Stimulated activated CD4-positive, alpha-beta T cell treated with anti-CD3 and anti-CD28 coated beads, Interleukin-1b, Interleukin-23, amount 100 ng/mL, for 1 hour (primary cell): ENCODE measurements at places on chromosomes 1 and 21.

DNA sequence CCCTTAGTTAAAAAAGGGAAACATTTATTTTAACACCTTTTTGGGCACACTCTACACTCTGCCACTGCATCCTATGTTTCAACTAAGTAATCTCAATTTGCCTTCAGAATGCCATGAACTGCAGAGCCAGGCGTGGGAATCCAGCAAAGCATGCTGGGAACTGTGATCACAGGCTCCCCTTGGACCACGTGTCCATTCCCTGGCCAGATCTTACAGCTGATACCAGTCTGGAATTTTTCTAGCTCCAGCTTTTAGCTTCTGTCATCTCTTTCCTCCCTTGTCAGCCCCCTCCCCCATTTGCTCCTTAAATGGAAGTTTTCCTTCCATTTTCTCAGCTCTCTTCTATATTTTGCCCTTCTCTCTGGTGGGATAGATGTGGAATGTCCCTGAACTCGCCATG is 29.4 kb downstream of the RCSD1 start:
- DNase-seq, result no peak

GRCh38 chr21:45365608-45366241 is 39.2 kb upstream of the COL18A1 start:
- DNase-seq, result no peak

GRCh38 chr1:116434849-116435248 is 61.8 kb downstream of the ATP1A1 start:
- DNase-seq, result no peak

- peak; percentile 31 for DNase-seq
These were observed 67.3 kb upstream of the CNTN2 start for GRCh38 chr1:204975568-204976235.

DNA sequence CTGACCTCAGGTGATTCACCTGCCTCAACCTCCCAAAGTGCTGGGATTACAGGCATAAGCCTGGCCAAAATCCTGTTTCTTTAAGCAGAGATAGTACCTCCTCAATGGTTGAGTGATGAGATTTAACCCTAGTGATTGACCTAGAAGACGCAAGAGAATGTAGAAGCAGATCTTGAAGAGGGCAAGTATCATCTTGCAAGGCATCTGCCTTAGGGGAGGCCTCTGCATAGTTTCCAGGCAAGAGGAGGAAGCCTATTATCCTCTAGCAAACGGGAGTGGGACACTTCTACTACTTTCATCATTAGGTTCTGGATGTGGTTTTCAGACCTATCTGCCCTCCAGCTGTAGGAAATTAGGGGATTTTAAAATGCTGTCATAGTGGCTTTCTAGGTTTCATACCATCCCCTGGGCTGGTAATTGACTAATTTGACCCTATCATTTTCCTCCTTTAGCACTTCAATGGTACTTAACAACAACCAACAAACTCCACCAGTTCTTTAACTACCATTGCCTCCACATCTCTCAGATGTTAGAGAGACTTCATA is 10.0 kb upstream of the TRIM62 start:
- DNase-seq, result no peak

- no peak for DNase-seq
These were observed 200.8 kb upstream of the TMEM51 start for GRCh38 chr1:14952626-14953314.

DNA sequence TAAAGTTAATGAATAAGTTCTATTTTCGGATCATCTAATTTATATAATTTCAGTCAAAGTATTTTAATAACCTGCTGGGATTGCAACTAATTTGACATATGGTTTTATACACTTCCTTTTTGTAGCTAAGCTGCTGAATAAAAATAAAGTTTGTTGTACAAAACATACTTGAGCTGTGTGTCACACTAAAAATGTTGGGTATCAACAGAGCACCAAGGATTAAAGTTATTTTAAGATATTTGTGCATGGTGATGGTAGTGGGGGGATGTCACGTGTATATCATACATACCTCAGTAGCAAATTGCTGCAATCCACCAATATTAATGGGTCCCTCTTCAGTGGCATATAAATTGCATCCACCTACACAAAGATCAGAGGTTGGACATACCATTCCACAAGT is 199.6 kb downstream of the DPYD start:
- DNase-seq, result no peak

GRCh38 chr1:90748668-90749067 is 31.6 kb upstream of the BARHL2 start:
- no peak for DNase-seq

- no peak for DNase-seq
These were observed 49.4 kb downstream of the LEPR start for GRCh38 chr1:65469889-65470340.

GRCh38 chr1:30451532-30452125 is 271.8 kb downstream of the MATN1 start:
- DNase-seq, result no peak

- no peak for DNase-seq
These were observed 140.1 kb upstream of the NFIA start for GRCh38 chr1:60942291-60942690.

GRCh38 chr21:14817311-14817710 is 247.5 kb downstream of the NRIP1 start:
- DNase-seq, result no peak

GRCh38 chr1:79662596-79662995 is 656.1 kb upstream of the ADGRL4 start:
- DNase-seq, result no peak

DNA sequence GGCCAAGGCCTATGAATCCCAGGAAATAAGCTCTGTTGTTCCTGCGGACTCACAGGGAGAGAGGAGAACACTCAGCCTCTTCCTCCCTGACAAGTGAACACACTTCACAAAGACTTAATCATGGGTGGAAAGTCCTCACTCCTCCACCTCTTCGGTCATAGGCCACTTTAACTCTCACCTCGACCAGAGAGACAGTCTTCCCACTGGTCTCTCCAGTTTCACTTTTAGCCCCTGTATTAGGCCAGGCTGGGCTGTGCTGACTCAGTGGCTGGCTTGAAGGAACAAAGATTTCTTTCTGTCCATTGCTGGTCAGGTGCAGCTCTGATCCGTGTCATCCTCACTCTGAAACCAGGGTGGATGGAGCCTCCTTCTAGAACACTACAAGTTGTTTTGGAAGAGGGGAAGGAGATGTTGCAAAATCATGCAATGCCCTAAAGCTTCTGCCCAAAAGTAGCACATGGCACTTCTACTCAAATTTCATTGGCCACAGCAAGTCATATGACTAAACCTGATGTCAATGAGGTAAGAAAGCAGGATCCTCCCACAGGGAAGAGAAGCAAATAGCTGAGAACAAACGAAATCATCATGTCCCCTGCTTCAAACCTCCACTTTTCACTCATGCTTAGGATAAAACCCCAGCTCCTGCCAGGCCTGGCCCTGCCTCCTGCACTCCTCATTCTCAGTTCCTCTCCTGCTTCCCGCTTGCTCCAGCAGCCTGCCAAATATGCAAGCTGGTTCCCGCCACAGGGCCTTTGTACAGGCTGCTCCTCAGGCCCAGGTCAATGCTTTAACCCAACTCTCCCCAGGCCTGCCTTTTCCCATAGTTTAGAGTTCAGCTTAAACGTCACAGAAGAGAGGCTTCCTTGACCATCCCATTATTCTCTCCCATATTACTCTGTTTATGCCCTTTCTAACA is 150.5 kb upstream of the RUNX3 start:
- no peak for DNase-seq

DNA sequence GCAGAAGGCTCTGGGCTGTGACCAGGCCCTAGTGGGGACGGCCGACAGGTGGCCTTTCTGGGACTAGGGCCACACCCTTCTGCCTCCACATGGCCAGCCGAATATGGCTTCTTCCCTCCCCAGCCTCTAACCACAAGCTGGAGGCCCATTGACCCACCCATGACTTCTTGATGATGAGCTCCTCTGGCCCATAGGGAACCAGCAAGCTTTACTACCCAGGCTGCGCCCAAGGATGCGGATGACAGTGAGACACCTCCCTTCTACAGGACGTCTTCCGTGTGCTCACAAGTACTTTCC is 41.0 kb downstream of the LDLRAD2 start:
- DNase-seq, result no peak

GRCh38 chr1:68820151-68820550 is 323.3 kb upstream of the DEPDC1 start:
- no peak for DNase-seq
